ENCODE measurements at places on chromosomes 5 and 9.

DNA sequence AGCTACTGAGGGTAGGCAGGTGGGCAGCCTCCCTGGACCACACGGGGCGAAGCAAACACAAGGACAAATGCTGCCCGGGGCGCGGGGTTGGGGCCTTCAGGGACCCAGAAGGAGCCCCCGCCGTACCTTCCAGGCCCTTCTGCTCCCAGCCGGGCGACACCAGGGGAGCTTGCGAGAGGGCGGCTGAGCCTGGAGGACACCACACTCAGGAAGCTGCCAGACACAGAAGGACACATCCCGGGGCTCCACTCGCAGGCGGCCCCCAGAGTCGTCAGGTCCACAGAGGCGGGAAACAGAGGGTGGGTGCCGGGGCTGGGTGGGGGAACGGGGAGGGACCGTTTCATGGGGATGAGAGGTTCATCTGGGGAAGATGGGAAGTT lies 58.5 kb upstream of the UBAC1 start:
- DNase-seq: no peak

- no peak for DNase-seq
Observed at GRCh38 chr5:159005062-159005461, 94.7 kb downstream of the EBF1 start.

DNA sequence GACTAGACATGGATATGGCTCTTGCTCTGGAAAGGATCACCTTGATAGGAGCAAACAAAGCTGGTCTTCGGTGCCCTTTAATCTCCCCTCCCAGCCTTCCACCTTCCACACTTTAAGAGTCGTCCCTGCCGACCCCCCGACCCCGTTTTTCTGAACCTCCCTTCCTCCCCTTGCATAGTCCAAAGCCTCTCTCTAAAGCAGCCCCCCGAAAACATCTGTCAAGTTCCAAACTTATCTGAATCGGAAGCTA lies 423 bp upstream of the NUP214 start:
- DNase-seq: no peak

DNA sequence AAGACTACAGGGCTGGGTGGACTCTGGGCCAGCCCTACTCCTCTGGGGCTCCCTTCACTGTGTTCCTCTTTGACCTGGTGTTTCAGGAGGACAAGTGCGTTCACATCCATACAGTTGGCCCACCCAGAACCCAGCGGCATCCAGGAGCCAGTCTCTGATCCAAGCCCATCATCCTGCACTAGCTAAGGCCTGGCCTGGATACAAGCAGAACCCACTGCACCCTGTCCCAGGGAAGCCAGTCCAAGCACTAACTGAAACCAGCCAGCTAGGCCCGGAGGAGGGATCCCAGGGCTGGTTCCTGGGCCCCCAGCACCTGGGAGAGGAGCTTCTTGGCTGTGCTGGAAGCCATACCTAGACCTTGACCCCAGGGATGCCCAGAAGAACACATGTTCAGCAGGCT lies 4.1 kb upstream of the GBGT1 start:
- DNase-seq: no peak

GRCh38 chr9:72935595-72935994 lies 17.3 kb downstream of the ALDH1A1 start:
- DNase-seq: no peak

GRCh38 chr5:58294598-58295305 lies 165.1 kb downstream of the PLK2 start:
- DNase-seq: no peak

- DNase-seq: no peak
Observed at GRCh38 chr5:40041452-40041851, 616.7 kb upstream of the DAB2 start.

DNA sequence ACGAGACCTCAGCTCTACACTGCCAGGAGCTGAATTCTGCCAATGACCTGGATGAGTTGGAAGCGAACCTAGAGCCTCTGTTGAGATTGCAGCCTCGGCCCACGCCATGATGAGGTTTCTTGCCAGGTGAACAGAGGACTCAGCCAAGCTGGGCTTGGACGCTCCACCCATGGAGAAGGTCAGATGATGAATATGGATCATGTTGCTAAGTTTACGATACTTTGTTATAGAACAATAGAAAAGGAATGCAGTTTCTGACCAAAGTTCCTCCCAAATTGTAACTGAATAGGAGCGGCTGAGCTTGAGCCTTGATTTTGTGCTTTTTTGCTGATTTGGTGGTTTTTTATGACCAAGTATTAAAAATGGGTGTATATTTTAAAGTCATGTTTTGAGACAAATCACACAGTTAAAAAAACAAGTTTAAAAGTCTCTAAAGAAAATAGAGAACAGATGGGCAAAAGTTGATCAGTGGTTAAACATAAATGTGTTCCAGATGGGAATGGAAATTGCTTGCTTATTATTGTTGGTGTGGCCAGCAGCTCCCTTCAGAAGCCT lies 32.9 kb downstream of the ROPN1L start:
- DNase-seq: no peak

GRCh38 chr9:136659861-136660784 lies 2.6 kb upstream of the EGFL7 start:
- DNase-seq: no peak

- DNase-seq: no peak
Observed at GRCh38 chr5:80369521-80369920, 38.3 kb upstream of the ZFYVE16 start.

GRCh38 chr9:14301583-14302021 lies 12.3 kb downstream of the NFIB start:
- no peak for DNase-seq

- DNase-seq: no peak
Observed at GRCh38 chr9:84499969-84500582, 159.5 kb upstream of the SLC28A3 start.

DNA sequence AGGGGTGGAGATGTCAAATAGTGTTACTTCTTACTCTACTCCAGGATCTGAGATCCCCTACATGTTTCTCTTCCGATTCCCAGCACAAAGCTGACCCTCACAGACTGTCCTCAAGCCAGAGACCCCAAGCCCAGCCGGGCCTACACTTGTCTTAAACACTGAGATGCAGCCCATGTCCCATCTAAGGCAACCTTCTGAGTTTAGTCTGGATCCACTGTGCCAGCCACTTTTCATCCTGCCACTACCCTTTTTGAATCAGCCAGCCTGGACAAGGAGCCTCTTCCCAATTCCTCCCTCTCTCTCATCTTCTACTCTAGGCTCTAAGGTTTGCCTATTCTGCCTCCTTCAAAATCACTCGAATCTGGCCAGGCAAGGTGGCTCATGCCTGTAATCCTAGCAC lies 6.2 kb upstream of the MYORG start:
- no peak for DNase-seq

- no peak for DNase-seq
Observed at GRCh38 chr9:128505414-128505765, 871 bp downstream of the GLE1 start.

GRCh38 chr9:136947028-136947891 lies 2.2 kb downstream of the C8G start:
- DNase-seq: no peak

DNA sequence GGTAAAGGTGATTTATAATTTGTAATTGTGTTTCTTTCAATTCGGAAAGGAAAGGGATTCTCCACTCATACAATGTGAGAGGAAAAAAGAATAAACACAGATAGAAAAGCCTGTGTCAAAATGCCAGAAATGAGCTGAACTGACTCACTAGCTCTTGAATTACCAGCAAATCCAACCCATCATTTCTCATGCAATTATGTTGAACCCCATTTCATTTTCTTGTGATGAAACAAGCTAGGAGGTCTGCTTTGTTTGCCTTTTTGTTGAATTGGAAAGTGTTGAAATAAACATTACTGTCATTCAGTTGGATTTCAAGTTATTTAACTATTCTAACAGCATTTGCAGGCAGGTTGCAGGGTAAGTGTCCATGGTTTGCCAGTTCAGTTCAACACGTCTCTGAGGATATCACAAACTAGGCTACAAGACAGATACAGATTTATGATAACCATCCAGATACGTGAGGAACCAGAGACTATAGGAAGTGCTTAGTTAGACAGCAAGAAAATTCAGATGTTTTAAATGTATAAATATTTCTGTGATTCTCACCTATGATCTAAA lies 547.2 kb downstream of the MAT2B start:
- no peak for DNase-seq

DNA sequence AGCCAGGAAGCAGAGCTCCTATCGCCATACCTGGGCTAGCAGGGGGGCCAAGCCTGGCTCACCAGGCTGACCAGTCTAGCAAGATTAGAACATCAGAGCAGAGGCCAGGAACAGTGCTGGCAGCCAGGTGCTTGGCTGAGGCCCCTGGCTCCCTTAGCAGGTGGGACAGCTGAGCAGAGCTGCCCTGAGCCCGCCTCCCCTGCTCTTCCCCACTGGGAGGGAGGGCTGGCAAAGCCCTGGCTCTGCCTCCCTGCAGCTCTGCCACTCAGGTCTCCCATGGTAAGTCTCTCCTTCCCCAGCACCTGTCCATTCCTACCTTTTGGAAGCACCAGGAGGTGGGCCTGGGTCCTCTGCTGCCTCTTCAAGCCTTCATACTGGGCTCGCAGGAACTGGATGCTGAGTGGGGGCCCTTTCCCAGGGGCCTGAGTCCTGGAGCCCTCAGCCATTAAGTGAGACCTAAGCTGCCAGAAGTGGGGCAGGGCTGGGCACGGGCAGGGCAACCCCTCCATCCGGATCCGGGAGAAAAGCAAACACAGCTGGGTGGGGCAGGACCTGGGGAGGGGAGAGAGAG lies 803 bp downstream of the C9orf152 start:
- DNase-seq: no peak

DNA sequence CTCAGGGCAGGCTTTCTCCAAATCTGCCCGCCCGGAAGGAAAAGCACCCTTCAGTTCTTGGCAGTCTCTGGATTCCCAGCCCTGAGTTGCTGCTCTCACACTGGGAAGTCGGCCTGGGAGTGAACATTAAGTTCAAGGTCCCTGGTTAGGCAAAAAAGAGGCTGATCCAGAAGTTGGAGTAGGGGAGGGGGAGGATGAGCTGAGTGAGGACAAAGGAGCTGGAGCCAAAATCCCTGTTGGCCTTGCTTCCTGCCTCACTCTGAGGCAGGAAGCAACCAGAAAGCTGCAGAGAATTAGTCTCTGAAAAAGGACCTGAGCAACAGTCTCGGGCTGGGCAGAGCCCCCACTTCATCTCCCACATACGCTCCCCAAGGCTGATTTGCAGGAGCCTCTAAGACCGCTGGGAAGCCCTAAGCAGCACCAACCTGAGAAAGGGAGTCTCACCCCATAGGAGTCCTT lies 15.0 kb upstream of the RPS14 start:
- DNase-seq: no peak

DNA sequence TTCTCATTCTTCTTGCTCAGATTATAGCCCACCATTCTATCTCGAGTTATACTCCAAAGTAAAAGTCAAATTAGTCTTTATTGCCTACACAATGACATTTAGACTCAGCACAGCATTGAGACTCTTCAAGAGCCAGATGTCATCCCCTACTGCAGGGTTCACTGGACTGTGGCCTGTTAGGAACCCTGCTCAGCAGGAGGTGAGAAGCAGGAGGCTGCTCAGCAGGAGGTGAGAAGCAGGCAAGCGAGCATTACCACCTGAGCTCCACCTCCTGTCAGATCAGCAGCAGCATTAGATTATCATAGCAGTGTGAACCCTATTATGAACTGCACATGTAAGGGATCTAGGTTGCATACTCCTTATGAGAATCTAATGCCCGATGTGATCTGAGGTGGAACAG lies 12.7 kb upstream of the LIFR start:
- DNase-seq: no peak

DNA sequence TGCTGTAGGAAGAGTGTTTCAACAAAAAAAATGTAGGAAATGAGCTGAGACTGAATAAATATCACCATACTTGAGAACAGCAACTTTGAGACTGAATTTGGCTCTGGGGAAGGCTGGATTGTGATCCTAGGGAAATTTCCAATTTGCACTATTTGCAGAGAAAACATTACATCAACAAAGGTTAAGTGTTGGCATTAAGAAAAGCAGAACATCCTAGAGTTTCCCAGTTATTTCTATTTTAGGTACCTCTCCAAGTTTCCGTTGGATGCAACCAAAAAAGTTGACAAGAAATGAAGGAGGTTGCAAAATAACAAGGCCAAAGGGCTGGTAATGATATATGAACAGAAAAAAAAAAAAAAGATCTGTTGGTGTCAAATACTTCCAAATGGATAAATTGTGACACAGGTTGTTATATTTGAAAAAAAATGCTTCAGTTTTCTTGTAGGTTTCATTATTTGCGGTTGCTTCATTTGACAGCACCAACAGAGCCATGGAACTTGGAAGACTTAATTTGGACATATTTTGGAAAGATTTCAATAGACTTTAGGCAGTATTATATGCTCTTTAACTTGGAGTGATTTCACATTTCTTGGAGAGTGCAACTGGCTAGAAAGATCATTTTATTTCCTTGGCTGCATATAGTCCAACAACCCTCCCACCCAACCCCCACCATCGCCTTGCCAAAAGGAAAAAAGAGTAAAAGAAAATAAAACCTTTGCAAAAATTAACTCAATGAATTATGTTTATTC lies 230.8 kb downstream of the ZNF608 start:
- no peak for DNase-seq

- DNase-seq: no peak
Observed at GRCh38 chr5:77369566-77369965, 122.5 kb downstream of the WDR41 start.

GRCh38 chr5:72451741-72452505 lies 55.3 kb downstream of the ZNF366 start:
- no peak for DNase-seq

DNA sequence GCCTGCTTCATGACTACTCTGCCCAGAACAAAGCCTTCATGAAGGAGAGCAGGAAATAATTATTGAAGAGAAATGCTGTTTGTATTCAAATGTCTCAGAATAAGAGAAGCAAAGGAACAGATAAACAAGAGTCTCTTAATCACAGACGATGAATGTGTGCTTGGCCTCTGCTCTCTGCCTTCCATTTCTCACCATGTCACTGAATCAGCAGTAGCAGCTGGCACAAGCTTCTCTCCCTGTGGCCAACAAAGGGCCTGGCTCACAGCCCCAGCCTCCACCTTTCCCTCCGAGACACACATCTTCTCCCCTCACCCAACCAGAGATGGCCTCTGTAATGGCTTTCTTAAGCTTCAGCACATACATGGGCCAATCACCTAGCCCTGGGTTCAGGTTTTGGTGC lies 128.1 kb upstream of the SLIT3 start:
- DNase-seq: no peak

- DNase-seq: no peak
Observed at GRCh38 chr9:133162861-133163503, 732 bp downstream of the GBGT1 start.

GRCh38 chr5:102866237-102866600 lies 111.1 kb downstream of the PAM start:
- DNase-seq: no peak

DNA sequence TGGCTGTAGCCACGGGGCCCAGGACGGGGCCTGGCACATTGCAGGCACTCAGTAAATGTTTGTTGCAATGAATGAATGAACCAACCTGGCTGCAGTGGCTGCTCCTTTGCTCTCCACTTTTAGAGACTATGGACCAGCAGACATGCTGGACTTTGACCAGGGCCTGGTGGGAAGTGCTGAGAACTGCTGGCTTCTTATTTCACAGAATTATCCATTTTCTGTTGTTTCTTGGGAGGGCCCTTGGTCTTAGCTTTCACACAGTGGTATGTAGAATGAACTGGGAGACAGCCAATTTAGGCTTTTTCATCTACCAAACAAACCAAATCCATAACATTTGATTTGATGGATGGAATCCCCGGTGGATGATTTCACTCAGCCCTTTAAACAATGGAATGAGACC lies 78.0 kb upstream of the LHFPL2 start:
- no peak for DNase-seq

- DNase-seq: no peak
Observed at GRCh38 chr5:175436359-175436758, 7.6 kb downstream of the DRD1 start.

GRCh38 chr5:2387634-2388325 lies 363.7 kb downstream of the IRX2 start:
- no peak for DNase-seq

GRCh38 chr5:11903121-11903613 lies 1.1 kb downstream of the CTNND2 start:
- DNase-seq: no peak
